ENCODE measurements at places on chromosomes 2 and 18.

GRCh38 chr2:236986524-236987330 lies 99.0 kb upstream of the COPS8 start:
- no peak for DNase-seq

DNA sequence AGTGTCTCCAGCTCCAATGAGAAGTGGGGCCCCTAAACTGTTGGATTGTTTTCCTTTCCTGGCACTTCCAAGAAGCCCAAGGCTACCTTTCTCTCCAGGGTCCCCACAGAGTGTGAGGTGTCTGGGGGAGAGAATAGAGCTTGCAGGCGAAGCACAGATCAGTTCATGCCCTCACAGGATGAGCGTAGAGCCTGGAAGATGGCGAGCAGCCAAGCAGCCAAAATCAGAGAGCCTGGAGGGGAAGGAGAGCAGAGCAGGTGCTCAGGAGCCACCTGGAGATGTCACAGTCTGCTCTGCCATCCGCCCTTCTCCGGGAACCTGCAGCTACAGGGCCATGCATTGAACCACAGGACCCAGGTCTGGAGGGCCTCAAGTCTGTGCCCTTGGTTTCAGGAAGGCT lies 54.7 kb upstream of the TCF7L1 start:
- DNase-seq = no peak

- no peak for DNase-seq
These were observed 35.0 kb downstream of the PSMD14 start for GRCh38 chr2:161343235-161343634.

DNA sequence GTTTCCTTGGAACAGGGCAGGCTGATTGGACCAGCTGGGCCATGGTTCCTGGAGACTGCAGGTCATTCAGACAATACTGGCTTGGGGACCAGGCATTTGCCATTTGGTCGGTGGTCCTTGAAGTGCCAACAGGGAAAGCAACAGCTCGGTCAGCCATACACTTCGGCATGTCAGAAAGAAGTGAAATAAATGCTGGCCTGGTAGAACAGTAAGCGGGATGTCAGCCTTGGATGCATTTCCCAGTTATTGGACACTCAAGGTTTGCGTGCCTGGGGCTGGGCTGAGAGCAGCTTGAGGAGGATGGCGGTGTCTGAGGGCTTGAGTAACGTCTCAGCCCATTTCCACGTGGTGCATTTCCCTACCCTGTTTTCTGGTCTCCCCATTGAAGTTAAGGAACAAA lies 75.4 kb downstream of the NCK2 start:
- DNase-seq = no peak

DNA sequence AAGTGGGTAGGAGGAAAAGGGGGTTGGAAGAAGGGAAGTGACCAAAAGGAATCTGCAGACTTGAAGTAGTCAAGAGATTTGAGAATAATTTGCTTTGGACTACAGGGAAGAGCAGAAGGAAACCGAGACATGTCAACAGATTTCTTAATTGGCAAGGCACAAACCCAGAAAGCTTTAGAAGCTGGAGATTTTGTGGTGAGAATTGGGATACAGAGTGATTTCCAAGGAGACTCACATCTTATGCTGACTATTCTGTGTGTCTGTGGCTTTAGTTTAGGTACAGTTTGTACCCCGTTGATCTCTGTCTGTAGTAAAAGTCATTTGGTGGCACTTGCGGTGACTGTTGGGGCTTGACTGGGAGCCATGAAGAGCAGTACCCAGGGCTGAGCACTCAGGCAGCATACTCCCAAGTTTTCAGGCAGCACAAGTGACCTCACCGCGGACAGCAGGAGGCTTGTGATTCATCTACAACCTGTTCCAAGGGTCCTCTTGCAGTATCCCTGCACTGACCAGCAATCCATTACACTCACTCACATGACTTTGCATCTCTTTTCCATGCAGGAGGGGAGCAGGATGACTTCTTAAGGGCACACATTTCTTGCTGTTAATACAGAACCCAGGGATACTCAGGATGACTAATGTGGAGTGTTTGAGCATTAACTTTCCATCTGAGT lies 97.1 kb upstream of the TNP1 start:
- DNase-seq = no peak

GRCh38 chr2:204272089-204272488 lies 273.2 kb upstream of the PARD3B start:
- no peak for DNase-seq

GRCh38 chr2:237901932-237902850 lies 42.8 kb downstream of the RAMP1 start:
- no peak for DNase-seq

GRCh38 chr2:166088634-166089033 lies 39.2 kb downstream of the SCN1A start:
- no peak for DNase-seq

- no peak for DNase-seq
These were observed 28.4 kb downstream of the OTX1 start for GRCh38 chr2:63078852-63079606.

GRCh38 chr2:1586923-1587840 lies 157.1 kb downstream of the PXDN start:
- DNase-seq = no peak

DNA sequence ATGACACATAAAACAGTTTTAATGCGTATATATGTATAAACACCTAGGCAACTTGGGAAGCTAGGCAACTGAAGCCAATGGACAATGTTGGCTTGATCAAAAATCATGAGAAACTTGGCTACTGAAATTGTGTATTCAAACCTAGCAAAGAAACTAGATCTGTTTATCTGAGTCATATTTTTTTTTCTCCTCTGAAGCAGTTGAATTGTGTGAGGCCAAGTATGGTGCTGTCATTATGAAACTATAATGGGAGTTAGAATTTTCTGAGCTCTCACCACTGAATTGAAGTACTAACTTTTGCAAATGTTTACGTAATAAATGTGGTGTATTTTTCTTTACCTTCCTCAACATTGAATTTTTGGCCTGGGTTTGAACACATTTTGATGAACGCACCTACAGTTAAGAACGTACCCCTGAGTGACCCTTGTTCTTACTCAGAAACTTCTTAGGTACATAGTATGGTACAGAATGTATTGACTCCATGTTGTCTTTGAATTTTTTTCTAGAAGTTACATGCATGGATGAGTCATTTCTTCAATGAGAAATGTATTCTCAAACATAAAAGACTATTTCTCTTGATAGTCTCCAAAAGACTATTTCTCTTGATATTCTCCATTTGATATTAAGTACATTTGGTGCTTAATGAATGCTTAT lies 23.8 kb downstream of the CD28 start:
- no peak for DNase-seq

GRCh38 chr18:11587432-11587831 lies 22.0 kb upstream of the SLC35G4 start:
- no peak for DNase-seq

DNA sequence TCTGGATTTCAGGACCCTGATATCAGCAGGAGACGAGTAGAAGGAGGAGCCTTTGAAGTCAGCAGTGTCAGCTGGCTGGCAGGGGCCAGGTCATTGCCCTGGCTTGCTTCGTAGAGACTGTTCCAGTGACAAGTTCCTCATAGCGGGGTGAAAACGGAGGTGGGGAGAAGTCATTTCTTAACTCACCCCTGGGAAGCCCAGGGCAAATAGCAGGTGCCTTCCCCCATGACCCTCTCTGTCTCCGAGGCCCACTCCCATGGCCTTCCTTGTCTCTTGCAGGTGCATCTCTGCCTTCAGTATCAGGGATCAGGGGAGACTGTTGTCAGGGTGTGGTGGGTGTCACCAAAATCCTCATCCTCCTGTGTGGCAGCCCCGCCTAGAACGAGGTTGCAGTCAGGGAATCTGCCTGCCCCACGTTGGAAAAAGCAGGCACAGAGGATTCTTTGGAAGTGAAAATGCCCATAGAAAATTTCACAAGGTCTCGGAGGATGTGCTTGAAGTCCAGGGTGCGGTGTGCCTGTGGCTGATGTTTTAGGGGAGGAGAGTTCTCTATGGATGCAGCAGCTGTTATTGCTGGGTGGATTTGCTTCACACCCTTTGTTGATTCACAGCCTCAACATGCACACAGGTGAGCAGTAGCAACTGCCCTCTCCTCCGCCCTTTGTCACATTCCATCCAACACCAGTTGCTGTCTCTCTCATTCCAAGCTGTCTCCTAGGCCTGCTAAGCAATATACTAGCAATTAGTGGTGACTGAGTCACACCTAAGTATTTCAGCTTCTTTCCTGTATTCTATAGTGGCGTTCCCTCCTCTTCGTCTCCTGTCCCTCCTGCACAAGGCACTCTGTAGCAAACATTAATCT lies 142.6 kb upstream of the FHL2 start:
- no peak for DNase-seq

DNA sequence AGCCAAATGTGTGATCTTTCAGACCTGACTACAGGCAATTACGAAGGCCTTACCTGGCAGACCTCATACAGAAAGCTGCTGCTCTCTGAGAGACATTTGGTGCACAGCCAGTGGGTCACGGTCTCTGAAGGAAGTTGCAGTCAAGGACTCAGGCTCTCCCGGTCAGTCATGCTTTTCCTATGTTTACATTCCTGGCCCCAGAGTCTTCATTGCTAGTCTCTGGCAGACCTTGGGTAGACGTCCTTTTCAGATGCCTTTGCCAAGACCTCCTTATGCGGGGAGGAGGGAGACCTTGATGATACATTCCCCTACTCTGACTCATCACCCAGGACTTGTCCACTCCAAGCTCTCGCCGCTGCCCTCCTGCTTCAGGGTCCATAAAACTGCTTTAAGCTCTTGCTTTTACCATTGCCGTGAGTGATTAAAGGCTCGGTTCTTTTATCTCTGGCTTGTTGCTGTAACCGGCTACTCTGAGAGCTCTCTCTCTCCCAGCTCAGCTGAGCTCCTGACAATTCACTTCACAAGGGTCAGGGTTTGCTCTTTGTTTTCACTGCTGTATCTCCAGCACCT lies 62.0 kb upstream of the SLC35F5 start:
- DNase-seq = no peak

DNA sequence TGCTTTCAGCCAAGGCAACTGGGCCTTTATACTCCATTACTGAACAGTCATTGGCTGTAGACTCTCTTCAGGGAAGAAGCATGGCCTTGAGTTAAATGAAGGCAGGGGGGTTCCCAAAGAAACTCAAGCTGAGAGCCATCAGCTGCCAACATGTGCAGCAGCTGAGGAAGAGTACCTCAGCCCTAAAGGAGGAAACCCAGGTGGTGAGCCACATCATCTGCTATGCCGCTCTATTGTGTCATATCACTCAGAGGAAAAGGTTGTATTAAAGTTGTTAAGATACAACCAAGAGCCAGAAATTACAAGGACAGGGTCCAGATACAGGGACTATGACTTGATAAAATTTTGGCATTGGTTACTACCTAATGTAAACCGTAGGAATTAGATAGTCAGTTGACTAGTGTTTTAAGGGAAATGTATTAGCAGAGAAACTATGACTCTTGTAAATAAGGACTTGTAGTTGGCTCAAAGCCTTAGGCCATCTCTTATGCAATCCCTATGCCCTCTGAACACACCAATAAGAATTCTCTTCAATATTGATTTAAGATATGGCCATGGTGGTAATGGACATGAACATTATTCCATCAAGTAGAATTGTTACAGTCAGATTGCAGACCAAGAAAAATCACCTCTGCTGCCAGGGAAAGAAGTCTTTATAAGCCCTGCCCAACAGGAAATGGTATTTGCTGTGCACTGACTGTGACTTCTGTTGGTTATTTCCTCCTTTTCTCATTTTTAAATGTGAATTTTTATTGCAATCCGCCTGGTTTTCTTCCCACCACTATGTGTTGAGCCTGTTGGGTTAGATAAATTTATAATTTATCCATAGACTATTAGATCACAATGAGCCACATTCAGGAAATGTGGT lies 9.2 kb upstream of the LRPPRC start:
- DNase-seq = no peak

GRCh38 chr18:33611525-33612135 lies 33.6 kb downstream of the ASXL3 start:
- no peak for DNase-seq

DNA sequence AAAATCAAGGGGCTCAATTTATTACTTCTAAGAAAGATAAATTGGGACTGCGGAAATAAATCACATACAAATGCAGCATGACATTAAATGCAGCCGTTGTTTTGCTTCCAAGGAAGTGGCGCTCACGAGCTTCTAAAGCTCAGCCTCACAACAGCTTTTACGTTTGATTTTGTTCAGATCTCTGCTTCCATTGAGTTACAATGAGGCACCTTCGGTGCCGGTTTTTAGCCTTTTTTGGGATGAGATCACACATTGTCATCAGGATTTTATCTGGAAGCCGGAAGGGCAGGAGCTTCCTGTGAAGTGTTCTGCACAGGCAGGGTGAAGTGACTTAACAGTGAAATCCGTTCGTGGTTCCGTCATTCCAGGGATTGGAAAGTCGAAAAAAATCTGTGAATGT lies 209.8 kb downstream of the DCDC2C start:
- peak; percentile 7 for DNase-seq

- DNase-seq = no peak
These were observed 119.6 kb downstream of the SPOPL start for GRCh38 chr2:138621139-138621538.

DNA sequence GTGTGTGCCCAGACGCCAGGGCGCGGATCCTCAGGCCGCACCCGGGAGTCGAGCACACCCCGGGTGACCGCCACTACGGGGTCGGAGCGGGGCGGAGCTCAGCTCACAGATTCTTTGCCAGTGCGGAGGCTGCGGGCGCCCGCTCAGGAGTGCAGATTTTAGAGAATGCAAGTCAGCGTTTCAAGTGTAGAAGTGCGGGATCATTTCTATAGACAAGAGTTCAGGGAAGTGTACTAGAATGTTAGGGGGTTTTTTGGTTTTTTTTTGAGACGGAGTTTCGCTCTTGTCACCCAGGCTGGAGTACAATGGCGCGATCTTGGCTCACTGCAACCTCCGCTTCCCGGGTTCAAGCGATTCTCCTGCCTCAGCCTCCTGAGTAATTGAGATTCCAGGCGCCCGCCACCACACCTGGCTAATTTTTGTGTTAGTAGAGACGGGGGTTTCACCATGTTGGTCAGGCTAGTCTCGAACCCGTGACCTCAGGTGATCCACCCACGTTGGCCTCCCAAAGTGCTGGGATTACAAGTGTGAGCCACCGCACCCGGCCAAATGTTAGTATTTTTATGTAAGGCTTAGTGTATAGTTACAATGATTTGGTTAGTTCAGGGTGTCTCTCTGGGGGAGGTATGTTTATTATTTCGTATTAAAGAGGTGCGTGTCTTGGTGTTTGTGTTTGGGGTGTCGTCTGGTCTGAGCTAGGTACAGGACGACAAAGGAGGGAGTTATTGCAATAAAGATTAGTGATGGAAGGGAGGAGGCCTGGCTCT lies 619 bp upstream of the FAM168B start:
- peak; percentile 81 for DNase-seq

DNA sequence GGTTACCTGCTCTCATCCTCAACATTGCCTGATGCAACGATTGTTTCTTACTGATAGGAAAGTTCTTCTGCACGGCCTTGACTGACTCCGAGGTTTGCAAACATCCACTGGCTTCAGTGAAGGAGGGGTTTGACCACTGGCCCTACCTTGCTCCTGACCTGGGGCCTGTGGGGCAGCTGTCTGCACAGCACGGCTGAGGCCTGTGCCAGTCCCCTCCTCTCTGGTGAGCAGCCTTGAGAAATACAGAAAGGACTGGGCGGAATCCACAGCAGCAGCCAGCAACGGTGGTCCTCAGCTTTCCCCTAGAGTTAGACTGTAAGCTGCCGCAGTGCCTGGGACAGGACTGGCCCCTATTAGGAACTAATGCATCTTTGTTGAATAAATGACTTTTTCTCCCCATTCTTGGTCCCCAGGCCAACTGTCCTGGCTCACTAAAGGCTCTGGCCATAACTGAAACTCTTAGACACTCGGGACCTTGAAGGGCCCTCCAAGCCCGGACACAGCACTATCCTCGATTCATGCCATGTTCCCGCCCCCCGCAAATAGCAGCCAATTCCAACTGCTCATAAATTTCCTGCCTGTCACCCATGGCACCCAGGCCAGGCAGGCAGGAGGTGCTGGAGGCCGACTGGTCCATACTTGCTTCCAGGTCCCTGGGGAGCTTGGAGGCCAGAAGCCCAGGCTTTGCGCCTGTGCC lies 26.7 kb downstream of the ATOH8 start:
- no peak for DNase-seq

All from Ammon's horn (tissue), 1 donor.